T-helper 22 cell (primary cell): ENCODE measurements at places on chromosomes 1 and 21.

GRCh38 chr1:1862905-1863547 lies 27.9 kb downstream of the GNB1 start:
- DNase-seq = no peak

- DNase-seq = no peak
Observed at GRCh38 chr1:230120921-230121381, 53.9 kb downstream of the GALNT2 start.

DNA sequence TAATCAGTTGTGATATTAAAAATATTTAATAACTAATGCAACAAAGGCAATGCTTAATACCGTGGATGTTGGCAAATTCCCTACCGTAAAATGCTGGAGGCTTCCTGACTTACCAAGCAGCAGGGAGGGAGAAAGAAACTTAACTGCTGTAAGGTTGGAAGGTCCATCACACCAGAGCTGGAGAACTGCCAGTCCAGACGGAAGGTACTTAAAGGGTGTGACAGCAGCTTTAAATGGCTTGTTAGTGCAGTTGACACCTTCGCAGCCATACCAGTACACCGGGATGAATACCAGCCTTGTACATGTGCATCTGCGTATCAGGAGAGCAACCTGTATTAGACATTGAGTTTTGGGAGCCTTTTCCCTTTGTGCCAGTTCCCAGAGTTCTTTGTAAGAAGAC lies 269.5 kb upstream of the NCAM2 start:
- DNase-seq = no peak

- no peak for DNase-seq
Observed at GRCh38 chr1:67618285-67619018, 66.5 kb upstream of the GADD45A start.

DNA sequence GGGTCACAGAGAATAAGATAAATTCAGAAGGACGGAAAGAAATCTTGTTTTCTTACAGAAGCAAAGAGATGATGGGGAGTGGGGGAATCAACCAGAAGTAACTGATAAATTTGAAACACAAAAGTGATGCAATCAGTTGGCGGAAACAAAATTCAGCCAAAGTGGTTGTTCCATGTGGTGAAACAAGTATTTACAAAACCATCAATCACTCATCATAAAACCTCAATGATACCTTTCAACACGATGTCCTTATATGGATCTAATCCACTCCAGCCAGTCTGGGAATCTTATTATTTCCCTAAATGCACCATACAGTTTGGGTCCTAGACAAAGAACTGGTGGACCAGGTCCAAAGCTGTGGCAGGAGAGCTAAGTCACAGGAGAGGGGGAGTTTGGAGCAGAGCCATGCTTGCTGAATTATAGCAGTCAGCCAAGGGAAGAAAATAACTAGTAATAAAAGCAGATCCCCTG lies 303.8 kb upstream of the LRRC7 start:
- no peak for DNase-seq

DNA sequence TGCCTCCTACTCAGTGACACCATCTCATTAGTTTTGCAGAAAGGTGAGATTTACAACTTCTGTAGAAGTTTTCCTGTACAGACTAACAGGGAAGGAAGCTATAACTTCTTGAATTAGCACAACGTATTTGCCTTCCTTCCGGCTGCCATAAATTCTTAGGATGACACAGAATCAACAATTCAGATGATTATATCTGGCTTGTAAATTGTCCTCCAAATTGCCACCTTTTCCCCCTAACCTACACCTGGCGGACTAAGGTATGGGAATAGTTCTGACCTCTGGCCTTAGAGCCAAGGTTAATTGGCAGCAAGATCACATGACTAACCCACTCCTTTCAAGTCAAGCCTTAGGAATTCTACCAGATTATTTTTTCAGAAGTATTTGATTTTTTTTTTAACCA lies 284.3 kb downstream of the LMO4 start:
- no peak for DNase-seq

DNA sequence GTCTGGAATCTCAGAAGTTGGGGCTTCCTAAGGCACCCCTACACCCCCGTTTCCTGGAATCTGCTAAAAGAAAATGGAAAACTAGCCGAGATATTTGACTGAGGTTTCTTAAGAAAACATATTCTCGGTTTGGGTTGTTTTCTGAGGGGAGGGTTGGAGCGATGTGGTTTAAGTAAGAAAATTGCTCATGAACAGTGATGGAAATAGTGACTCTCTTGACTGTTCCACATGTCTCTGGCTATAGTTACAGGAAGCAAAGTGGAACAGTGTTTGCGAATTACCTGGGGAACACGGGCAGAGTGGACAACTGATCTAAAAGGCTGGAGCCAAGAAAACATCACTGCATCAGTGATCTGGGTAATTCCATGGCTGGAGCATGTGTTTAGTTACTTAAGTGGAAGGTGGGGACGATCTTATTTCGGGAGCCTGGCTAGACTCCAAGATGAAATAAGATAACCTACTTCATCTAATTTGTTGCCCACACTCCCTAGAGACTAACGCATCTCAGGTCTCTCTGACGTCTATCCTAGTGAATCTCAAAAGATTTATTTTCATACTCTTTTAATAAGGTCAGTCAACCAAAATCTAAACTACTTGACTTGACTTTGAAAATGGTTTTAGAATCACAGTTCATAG lies 92.4 kb downstream of the KCNJ15 start:
- no peak for DNase-seq

GRCh38 chr1:154176337-154176736 lies 15.6 kb downstream of the TPM3 start:
- no peak for DNase-seq

DNA sequence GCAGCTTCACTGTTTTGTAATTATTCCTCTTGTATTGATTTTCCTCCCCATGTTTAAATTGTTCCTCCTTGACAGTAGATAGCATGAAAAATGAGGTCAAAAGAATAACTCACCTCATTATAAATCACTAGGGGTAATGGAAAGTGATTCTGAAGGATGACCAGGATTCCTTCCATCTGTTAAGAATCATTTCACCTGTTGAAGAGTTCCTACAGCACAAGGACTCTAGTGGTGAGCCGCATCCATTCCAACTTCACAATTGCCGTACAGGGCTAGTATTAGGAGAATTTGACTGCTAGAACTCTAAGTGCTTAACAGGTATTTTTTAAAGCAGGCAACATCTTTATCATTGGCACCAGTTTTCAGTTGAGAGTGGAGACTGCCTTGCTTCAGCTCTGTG lies 13.7 kb downstream of the PPP1R12B start:
- no peak for DNase-seq

GRCh38 chr1:9341301-9341845 lies 48.7 kb downstream of the SPSB1 start:
- DNase-seq = no peak
